Esophagus squamous epithelium (tissue), 5 donors: ENCODE measurements at places on chromosomes 13 and 19.

GRCh38 chr13:46846726-46847125 lies 49.8 kb upstream of the ESD start:
- DNase-seq: no peak

- no peak for DNase-seq
Observed at GRCh38 chr19:14510311-14511228, 7.6 kb downstream of the DNAJB1 start.

DNA sequence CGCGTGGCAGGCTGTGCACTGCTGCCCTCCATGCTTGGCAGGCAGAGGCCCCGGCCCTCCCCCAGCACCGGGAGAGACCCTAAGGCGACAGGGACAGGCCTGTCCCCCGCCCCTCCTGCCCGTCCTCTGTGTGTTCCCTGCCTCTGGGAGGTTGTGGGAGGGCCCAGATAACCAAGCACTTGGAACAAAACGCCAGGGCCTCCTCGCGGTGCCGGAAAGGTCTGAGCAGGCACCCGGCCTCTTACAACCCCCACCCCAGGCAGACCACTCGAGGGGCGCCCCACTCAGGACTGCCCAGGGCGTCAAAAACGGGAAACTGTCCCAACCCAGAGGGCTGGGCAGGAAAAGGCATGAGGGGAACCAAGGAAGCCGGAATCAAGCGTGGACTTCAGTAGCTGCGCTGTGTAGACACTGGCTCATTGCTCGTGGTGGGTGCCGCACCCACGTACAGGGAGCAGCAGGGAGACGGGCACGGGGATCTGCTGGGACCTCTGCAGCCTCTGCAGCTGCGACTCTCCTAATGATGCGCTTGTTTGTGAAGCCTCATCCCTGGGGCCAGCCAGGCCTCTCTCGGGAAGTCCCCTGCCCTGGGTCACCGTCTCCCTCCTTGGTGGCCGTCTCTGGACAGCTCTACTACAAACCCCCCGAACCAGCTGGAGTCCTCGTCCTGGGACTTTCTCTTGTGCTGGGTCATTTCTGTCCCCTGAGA lies 20.0 kb downstream of the GNA11 start:
- DNase-seq: no peak

- no peak for DNase-seq
Observed at GRCh38 chr13:98327371-98328270, 150.6 kb upstream of the RNF113B start.

DNA sequence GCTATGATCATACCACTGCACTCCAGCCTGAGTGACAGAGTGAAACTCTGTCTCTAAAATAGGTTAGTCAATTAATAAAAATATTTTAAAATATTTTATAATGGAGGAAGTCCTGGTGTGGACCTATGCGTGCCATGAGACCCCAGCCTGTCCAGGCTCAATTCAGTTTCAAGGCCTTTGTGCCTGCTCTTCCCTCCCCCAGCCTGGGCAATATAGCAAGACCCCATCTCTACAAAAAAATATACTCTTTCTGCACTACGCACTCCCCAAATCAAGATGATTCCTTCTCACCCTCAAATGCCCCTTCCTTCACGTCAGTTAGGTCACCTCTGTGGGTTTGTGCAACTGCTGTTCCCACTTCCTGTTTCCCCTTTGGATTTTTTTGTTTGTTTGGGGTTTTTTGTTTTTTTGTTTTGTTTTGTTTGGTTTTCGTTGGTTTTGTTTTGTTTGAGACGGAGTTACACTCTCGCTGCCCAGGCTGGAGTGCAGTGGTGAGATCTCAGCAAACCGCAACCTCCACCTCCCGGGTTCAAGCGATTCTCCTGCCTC lies 1.4 kb upstream of the HSH2D start:
- DNase-seq: no peak

DNA sequence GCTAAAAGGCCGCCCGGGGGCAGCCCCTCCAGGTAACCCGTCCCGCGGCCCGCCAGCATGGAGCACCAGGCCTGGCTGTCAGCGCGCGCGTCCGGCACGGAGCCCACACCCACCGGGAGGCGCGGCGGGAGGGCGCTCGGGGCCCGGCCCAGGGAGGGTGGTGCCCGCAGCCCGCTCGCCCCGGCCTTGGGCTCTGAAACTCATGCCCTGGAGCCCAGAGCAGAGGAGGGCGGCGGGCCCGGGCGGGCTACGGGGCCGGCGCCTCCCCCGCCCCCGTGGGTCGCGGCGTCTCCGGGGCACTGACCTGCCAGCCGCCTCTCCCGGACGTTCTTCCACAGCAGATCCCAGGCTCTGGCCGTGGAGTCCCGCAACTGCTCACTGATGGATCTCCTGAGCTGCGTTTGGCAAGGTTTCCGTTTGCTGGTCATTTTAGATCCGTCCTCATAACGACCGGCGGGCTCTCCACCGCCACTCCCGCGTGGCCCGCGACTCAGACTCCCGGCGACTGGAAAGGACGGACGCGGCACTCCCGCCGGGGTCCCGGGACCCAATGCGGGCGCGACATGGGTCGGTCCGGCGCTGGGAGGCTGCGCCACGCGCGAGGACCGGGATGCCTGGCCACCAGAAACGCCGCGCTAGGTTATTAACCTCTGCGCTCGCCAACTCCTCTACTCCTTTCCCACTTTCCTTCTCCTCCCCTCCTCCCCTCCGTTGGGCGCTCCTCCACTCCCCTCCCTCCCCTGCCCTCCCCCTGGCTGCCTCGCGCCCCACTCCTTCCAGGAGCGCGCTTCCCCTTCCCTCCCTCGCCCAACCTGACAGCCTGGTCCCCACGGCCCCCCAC lies 64.7 kb upstream of the STARD13 start:
- DNase-seq: no peak

- no peak for DNase-seq
Observed at GRCh38 chr19:17420475-17420924, 653 bp downstream of the MVB12A start.

DNA sequence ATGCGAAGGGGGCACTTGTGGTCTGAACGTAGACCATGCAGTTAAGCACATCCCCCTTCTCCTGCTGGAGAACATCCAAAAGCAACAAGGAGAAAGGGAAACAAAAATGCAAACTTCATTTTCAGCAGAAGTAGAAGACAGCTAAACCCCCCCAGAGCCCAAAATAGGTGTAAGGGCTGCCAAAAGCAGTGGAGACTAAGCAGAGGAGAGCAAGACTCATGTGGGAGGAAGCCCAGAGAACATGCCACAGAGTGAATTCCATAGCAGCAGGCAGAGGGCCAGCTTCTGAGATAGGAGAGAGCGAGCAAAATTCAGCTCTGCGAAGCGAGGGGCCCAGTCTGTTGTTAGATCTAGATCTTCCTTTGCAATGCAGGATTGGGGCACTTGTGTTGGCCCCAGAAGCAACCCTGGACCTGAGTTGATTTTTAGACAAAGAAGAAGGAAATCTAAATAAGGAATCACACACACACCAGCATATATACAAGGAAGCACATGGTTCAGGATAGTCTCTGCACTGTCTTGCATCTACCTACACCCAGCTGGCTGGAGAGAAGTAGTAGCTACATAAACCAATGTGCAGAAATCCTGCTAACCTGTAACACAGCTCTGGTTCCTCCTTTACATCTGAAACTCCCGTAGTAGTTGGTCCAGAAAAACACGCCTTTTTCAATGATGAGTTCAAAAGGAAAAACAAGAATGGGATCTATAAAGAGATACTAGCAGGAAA lies 199.6 kb downstream of the SPRY2 start:
- no peak for DNase-seq

- DNase-seq: no peak
Observed at GRCh38 chr19:2714531-2715269, 6.5 kb downstream of the DIRAS1 start.

- DNase-seq: no peak
Observed at GRCh38 chr13:30800107-30800506, 64.8 kb downstream of the ALOX5AP start.

DNA sequence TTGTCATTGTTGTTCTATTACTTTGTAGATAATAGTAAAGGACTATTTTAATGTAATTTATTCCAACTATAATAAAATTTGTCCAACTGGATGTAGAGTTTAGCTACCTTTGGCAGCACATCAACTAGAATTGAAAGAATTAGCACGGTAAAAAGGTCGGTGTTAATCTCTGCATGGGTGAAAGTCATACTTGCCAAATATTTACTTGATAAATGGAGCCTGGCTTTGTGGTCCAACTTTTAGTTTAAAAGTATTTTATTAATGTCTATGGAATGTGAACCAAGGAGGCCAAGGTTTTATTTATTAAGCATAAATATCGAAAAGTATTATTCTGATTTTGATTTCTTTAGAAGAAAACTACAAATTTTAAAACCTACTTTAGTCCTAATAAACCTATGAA lies 1389.0 kb downstream of the PCDH9 start:
- DNase-seq: no peak

GRCh38 chr13:57716295-57716694 lies 84.8 kb downstream of the PCDH17 start:
- no peak for DNase-seq

DNA sequence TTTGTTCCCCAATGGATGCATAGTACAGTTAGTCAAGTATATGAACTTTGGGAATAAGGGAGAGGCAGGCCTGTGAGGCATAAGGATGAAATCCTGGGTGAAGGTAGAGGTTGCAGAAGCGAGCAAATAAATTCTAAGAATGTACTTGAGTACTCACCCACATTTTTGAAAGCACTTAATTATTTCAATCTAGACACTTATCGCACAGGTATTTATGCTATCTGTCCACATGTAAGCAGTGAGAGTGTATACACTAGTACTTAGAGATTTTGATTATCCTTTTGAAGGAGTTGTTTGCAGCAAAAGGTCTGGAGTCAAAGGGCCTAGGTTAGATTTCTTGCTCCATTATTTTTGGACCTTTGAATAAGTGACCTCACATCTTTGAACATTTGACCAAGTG lies 77.7 kb downstream of the LMO7 start:
- DNase-seq: no peak
